Lower lobe of right lung (tissue), 2 donors: ENCODE measurements at places on chromosomes 1 and 21. TPM values are rescaled to one million over a fixed set of nuclear protein-coding genes. Genes with fewer than 3 reads are reported as not detected.

DNA sequence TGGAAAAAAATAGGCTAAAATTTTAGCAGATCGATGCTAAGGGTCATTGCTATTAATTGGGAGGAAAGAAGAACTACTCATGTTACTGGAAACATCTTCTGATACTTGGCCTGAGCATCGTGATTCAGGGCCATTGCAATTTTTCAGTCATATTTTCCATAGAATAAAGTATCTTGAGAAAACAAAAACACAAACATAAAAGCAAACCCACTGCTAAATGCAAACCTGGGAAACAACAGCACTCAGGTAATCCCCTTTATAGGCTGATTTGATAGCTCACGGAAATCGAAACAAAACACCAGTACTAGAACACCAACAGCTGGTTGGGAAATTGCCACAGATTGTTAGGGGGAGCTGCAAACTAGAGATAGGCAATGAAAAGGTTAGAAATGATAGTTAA lies 172.9 kb upstream of the ESRRG start:
- H3K36me3 ChIP-seq: no peaks in the 10 kb centered on the region
- no peak for DNase-seq

GRCh38 chr21:45853703-45854342 lies 127.7 kb upstream of the COL6A1 start:
- H3K27ac ChIP-seq: no peak overlapping the region
- no peaks in the 10 kb centered on the region for H3K27me3 ChIP-seq
- no peak overlapping the region for H3K4me3 ChIP-seq
- no peak for DNase-seq
- H3K36me3 ChIP-seq: no peaks in the 10 kb centered on the region
- H3K4me1 ChIP-seq: no peaks in the 10 kb centered on the region

- no peaks in the 10 kb centered on the region for H3K27me3 ChIP-seq
- H3K36me3 ChIP-seq: no peaks in the 10 kb centered on the region
- H3K4me1 ChIP-seq: peaks cover 13% of the 10 kb centered on the region
- H3K4me3 ChIP-seq: no peak overlapping the region
- no peak overlapping the region for H3K27ac ChIP-seq
Observed at GRCh38 chr1:110477445-110477957, 26.6 kb downstream of the PROK1 start.

DNA sequence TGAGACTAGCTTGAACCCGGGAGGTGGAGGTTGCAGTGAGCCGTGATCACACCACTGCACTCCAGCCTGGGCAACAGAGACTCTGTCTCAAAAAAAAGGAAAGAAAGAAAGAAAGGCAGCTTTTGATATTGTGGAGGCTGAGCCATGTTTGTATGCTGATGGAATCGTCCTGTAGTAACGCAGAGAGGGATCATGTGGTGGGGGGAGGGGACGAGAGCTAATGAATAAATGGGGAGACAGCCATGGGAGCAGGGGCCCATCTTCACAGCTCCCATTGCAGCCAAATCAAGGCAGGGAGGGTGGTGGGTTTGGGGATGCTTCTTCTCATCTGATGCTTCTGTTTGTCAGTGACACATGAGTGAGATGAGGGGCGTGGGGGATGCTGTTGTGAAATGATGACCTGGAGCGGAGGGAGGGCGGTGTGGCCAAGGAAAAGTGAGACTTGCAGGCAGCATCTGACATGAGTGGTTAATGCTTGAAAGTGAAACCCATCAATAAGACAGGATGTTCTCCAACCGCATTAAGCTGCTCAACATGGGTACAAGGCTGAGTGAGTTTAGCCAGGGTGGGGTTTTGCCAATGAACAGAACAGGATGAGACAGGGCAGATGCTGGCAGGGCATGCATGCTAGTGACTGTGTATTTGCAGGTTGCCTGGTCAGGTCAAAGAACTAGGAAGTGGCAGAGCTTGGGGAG lies 16.7 kb downstream of the SPATA21 start:
- no peaks in the 10 kb centered on the region for H3K36me3 ChIP-seq
- no peaks in the 10 kb centered on the region for H3K27me3 ChIP-seq
- H3K4me1 ChIP-seq: no peaks in the 10 kb centered on the region
- no peak for DNase-seq

- no peaks in the 10 kb centered on the region for H3K4me1 ChIP-seq
- no peak overlapping the region for H3K4me3 ChIP-seq
- H3K36me3 ChIP-seq: no peaks in the 10 kb centered on the region
- no peak for DNase-seq
- no peak overlapping the region for H3K27ac ChIP-seq
- H3K27me3 ChIP-seq: no peaks in the 10 kb centered on the region
Observed at GRCh38 chr21:7951854-7952519, 2569.4 kb upstream of the TPTE start.

- peak within 1 kb of the TSS; percentile 95 for H3K27ac ChIP-seq
- no peaks in the 10 kb centered on the region for H3K27me3 ChIP-seq
- peak; percentile 93 for DNase-seq
- H3K4me3 ChIP-seq: peak within 1 kb of the TSS; percentile 81
Observed at GRCh38 chr1:28642847-28643635, at the start of gene TAF12. TAF12 (minus strand) TSS chr1:28643067; CDS start chr1:28622081, 20,986 bp downstream.

Gene COL8A2
- total RNA-seq: 24.4 TPM

Gene PLCH2
- total RNA-seq: 3.8 TPM

Gene MPZ
- total RNA-seq: 4.0 TPM

Gene BTG2
- total RNA-seq: 96.7 TPM
